HuH-7.5 (cell line): ENCODE measurements at places on chromosomes 5 and 9.

- DNase-seq = no peak
These were observed 214.1 kb downstream of the RAB3C start for GRCh38 chr5:58797021-58797420.

GRCh38 chr9:35741740-35742139 is 7.3 kb downstream of the GBA2 start:
- no peak for DNase-seq

DNA sequence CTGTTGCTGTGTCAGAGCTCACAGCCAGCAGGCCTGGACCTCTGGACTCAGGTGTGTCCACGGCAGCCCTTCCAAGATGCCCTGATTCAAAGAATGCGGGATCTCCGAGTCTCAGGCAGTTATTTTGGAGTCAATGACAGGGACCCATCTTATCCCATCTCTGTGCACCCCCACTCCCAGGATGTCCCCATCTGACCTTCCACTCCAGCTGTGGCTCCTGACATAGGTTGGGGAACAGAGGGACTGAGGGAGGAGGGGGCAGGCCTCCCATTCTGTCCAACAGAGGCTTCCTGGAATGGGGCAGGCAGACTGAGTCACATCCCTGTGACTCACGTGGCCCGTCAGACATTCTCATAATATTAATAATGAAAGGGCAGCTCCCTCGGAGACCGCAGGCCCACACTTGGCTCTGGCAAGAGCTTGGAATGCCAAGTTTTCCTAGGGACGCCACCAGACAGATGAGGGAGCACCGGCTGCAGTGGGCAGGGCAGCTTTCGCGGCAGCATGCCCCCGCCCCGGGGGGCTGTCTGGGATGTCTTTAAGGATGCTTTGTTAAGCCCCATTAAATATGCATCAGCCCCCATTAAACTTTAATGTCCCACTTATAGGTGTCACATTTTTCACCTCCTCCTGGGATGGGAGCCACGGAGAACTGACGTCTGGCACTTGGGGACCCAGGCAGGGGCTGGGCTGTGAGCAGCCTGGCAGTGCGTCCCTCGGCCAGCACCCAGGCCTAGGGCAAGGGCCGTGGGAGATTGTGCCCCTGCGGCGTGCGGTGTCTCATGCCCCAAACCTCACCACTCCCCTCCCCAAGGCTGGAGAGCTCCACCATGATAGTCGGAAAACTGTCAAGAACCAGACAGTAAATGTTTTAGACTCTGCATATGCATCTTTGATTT is 23.6 kb upstream of the FIBCD1 start:
- no peak for DNase-seq

GRCh38 chr9:113409883-113410206 is 630 bp downstream of the POLE3 start:
- DNase-seq = no peak

DNA sequence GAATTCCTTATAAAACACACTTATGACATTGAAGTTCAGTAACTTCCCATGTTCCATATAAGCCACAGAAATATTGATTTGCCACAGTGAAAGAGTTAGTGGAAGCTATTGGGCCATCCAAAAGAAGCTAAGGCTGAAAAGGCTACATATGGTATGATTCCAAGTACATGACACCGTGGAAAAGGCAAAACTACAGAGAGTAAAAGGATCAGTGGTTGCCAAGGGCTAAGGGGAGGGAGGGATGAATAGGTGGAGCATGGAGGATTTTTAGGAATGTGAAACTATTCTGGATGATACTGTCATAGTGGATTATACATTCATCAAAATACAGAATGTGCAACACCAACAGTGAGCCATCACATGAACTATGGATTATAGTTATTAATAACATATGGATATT is 109.7 kb downstream of the F2RL2 start:
- no peak for DNase-seq

GRCh38 chr5:50593681-50594080 is 72.8 kb upstream of the PARP8 start:
- DNase-seq = no peak

DNA sequence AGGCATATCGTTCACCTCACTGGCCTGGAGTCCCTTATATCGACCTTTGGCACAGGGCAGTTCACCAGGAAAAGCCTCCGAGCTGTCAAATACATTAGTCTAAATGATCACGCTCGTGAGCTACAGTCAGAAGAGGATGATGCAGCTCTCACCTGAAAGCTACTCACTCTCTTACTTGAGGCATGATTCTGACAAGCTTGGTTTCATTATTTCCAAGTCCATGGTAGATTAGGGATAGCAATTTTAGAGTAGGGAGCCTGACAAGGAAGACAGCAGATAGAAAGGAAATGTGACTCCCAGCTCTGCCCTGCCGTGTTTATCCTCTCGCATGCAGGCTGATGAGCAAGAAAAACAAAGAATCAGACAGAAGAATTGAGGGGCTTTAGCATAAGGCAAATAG is 98.0 kb upstream of the MAP1B start:
- no peak for DNase-seq

GRCh38 chr5:142798099-142798770 is 28.1 kb downstream of the ARHGAP26 start:
- DNase-seq = no peak

- no peak for DNase-seq
These were observed 52.4 kb downstream of the PTTG1 start for GRCh38 chr5:160474084-160474483.

- no peak for DNase-seq
These were observed 47.7 kb upstream of the GARNL3 start for GRCh38 chr9:127216888-127217217.
